K562 (cell line): ENCODE measurements at places on chromosomes 5 and 9.

DNA sequence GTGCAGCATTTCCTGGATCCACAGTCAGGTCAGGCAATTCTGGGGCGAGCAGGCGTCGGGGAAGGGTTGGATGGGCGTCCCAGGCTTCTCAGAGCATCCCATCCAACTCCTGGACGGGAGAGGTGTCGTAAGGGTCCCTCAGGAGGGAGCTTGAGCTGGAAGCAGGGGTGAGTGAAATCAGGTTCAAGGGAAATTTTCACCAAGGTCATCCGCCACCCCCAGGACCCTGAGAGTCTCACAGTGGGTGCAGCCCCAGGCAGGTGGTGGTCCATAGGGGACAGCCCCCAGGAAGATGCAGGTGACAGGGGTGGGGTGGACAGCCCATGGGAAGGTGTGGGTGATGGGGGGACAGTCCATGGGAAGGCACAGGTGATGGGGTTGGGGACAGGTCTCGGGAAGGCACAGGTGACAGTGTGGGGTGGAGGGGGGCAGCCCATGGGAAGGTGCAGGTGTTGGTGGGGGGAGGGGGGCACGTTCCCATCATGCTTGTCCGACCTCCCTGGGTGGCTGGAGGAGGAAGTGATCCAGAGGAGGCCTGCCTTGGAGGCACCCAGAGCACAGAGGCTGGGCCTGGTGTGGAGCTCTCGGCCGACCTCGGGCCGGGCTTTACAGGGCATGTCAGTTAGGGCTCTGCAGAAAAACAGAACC is 48.9 kb downstream of the AHRR start:
- no peak for DNase-seq

- no peak for DNase-seq
Measured at GRCh38 chr9:12658531-12659209, 34.5 kb upstream of the TYRP1 start.

DNA sequence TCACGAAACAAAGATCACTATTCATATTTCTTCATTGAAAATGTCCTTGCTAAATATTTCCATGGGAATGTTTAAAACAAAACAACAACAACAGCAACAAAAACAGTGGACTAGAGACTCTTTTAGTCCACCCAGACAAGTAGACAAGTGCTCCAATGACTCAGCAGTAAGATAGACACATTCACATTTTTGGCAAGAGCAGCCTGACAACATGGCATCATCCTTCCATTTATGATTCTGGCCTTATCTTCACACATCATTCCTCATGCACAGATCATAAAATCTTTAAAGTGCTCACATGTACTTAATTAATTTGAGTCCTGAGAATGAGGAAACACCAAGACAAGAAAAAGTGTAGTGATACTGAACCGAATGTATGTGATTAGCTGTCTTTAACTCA is 132.6 kb upstream of the PDE4D start:
- DNase-seq: no peak

DNA sequence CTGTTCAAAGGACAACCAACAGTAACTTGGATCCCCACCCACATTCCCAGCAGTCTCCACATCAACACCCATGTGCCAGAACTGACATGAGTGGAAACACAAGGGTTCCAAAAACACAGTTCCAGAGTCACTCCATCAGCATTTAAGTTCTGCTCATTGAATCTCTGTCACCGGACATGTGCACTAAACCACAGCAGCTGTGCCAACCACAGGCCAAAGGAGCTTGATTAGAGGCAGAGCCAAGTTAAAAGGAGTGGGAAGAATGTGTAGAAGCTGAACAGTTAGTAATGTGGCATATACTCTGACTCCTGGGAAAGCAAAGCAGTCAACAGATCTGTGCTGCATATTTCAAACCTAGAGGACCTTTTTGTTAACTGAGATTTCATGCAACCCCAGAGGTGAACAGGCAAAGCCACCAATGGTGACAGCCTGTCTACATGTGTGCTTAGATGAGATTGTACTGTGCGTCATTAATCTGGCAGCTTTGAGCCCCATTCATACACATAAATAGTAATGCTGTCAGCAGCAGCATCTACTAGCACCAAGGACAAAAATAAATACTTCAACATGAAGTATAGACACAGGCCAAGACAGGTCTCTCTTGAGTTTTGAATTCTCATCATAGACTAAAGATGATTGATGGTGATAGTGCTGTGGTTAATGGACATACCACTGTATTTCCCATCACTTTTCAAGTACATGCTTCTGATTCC is 16.4 kb upstream of the FST start:
- no peak for DNase-seq

- no peak for DNase-seq
Measured at GRCh38 chr5:131615957-131616356, 19.1 kb downstream of the RAPGEF6 start.

DNA sequence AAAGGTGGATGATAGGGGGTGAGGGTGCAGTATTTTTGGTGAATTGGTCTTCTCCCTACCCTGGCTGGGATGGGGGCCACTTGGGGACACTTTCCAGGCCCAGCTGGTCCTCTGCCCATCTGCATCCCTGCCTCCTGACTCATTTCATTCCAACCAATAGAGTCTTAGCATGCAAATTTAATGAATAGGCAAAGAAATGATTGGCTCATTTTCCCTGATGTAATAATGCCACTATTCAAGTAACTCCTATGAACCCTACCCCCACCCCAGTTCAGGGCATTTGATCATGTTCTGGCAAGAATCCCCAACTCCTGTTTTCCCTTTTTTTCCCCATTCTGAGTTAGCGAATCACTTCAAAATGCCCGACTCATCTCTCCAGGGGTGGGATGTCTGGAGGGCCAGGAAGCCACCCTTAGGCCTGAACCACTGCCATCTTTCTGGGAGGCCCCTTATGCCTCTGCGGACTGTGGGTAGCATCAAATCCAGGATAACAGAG is 56.7 kb downstream of the PCDH1 start:
- peak; percentile 79 for DNase-seq
